ENCODE measurements at places on chromosomes 5 and 9.

GRCh38 chr5:143186623-143187022 lies 216.9 kb downstream of the NR3C1 start:
- no peak for DNase-seq

- DNase-seq: no peak
Measured at GRCh38 chr9:78552802-78553201, 255.9 kb downstream of the PSAT1 start.

GRCh38 chr5:73859696-73860095 lies 233.7 kb downstream of the ARHGEF28 start:
- DNase-seq: no peak

DNA sequence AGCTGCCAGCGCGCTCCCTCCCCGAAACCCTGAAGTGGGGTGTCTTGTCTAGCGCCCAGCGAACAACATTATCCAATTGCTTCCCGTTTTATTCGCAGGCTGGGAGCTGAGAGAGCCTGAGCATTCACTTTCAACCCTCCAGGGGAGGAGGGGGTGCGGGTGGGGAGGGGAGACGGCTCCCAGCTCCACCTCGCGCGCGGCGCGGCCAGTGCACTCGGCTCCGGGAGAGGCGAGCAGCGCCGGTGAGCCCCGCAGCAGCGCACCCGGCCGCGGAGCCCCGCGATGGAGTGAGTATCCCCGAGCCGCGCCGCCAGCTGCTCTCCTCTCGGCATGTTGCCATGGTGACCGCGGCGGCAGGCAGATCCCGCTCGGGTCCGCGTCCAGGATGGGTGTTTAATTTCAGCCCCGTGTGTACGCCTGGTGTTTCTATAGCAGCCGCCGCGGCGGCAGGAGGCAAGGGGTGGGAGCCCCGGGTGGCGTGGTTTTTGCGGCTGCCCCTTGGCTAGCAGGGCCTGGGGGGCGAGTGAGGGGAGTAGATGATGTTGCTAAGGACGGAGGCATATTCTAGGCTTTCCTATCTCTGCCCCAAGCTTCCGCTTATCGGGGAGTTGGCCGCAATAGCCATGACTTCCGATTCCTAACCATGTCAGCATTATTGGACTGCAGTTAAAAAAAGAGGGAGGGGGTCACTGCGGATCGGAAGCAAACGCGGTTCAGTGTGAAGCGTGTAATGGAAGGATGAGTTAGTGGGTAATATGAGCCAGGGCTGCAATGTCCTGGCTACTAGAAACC lies 139.2 kb upstream of the PALM2AKAP2 start:
- DNase-seq: no peak

GRCh38 chr5:130286971-130287370 lies 382.7 kb downstream of the CHSY3 start:
- DNase-seq: no peak

GRCh38 chr9:94084314-94084713 lies at the start of gene PTPDC1:
Gene PTPDC1, plus strand, starts transcription at chr9:94084464. Its CDS starts 67 bp downstream, at chr9:94084531.
- no peak for DNase-seq

- no peak for DNase-seq
Measured at GRCh38 chr5:145056800-145057199, 778.3 kb downstream of the PRELID2 start.

GRCh38 chr9:113600871-113601614 lies 137.5 kb downstream of the RGS3 start:
- DNase-seq: no peak

DNA sequence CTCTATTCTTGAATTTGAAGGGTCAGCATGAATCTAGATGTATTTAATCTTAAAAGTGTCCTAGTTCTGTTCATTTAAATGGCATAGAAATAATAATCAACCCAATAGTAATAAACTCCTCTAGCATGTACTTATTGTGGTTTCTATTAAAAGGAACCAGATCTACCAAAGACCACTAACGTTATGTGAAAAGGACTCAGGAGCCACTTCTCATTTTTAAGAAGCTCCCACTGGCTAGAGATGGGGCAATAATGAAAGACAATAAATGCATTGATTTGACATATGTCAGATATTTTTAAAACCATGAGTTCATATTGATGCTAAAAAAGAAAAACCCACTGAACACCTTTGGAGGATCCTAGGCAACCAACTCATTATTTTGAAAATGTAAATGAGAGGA lies 191.9 kb downstream of the ATP10B start:
- DNase-seq: no peak

- no peak for DNase-seq
Measured at GRCh38 chr9:133930046-133930681, 62.0 kb downstream of the VAV2 start.

- no peak for DNase-seq
Measured at GRCh38 chr5:145778144-145778900, 56.8 kb downstream of the PRELID2 start.

- no peak for DNase-seq
Measured at GRCh38 chr5:135578685-135579341, at the start of gene CXCL14. Gene CXCL14, minus strand, starts transcription at chr5:135578991. Its CDS starts 213 bp downstream, at chr5:135578778.

GRCh38 chr9:124285903-124286291 lies 28.1 kb downstream of the NEK6 start:
- peak; percentile 67 for DNase-seq

DNA sequence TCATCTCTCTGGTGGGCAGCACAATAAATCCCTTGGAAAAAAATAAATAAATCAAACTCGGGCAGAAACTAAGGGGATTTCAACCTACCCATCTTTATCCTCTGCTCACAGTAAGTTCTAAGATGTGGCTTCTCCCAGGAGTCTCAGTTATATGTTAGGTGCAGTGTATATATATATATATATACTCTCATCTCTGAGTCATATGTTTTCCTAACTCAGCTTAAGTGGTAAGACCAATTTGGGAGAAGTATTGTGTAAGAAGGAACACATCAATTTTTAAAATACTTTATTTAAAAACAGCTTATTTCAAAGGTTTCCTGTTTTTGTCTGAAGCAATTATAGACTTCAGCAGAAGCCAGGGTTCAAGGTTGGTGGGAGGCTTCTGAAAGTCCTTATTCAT lies 20.3 kb upstream of the OSMR start:
- no peak for DNase-seq

- no peak for DNase-seq
Measured at GRCh38 chr5:173778152-173778782, 109.9 kb upstream of the CPEB4 start.

GRCh38 chr5:121630402-121630801 lies 221.3 kb upstream of the FTMT start:
- DNase-seq: no peak

- DNase-seq: no peak
Measured at GRCh38 chr9:97415146-97415545, 3.2 kb downstream of the TDRD7 start.

GRCh38 chr5:137607771-137608170 lies 108.6 kb upstream of the SPOCK1 start:
- DNase-seq: no peak

DNA sequence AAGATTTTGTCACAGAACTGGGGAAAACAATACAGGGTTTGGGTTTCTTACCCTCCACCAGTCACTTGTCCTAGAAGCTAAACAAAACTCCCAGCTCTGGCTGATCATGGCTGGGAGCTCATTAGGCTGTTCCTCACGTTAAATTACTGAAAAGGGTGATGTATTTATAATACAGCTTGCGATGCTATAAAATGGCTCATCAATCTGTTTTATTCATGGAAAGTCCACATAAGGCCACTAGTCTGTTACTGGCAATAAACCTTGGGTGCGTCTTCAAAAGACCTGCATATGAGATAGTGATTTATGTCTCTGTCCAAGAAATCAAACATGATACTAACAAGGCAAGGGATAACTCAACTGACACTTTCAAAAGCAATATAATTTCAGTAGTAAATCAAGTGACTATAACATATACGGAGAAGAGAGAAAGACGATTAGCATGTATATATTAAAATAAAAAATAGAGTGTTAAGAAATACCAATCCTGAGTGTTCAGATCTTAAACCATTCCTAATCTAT lies 219.0 kb downstream of the BNC2 start:
- no peak for DNase-seq

GRCh38 chr5:121053055-121053985 lies 589.2 kb downstream of the PRR16 start:
- DNase-seq: no peak

DNA sequence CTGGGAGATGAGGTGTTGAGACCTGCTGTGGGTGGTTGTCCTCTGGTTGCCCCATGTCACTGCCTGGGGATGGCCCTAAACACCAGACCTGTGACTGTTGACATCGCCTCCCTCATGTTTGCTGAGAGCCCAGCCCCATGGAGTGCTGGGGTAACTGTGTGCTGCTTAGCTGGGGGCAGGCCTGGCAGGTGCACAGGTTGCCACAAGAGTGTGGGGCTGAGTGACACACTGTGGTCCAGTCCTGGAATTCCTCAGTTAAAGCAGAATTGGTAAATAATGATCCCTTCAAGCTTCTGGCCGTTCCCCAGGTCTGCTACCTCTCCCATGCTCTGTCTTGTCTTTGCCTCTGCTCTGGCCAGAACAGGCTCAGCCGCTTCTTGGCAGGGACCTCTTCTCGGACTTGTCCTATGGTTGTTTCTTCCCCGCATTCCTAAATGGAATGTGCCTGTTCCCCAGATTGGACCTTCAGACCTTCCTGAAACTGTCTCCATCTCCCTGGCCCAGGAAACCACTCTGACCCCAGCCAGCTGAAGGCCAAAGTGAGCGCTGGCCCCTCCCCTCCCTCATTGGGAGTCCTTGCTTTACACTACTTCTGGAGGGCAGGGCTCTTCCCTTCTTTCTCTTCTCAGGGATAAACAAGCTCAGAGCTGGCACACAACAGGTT lies 61.2 kb upstream of the PITX1 start:
- no peak for DNase-seq

GRCh38 chr9:95133325-95133705 lies 184.2 kb downstream of the FANCC start:
- no peak for DNase-seq

GRCh38 chr9:120755810-120756434 lies 37.3 kb downstream of the FBXW2 start:
- DNase-seq: no peak

DNA sequence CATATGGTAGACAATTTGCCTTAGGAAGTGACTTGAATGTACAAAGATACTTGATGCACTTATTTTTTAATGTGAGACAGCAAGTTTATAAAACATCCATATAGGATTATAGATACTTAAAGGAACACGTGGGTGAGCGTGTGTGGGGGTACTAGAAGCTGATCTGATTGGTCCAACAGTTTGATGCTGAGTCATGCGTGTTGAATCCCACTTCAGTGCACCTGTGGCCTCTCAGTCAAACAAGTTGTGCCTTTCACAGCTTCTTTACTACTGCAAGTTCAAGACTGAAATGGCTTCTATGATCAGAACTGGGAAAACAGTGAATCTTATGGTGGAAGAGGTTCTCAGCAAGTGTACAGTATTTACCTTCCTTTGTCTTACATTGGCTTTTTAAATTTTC lies 98.9 kb downstream of the MAP1B start:
- DNase-seq: no peak

DNA sequence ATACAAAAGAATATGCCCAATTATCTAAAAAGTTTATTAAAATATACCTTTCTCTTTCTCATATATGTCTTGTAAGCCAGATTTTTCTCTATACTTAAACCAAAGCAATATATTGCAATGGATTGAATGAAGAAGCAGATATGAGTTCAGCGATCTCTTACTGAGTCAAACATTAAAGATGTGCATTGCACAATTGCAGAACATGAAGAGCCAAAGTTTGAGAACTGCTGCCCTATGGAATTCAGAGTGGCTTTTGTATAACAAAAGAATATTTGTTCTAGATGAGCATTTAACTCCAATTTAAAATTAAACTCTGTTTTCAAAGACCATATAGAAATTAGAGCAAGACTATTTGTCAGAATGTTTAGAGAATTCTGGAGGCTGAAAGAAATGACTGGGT lies 519.0 kb upstream of the DAB2 start:
- DNase-seq: no peak

DNA sequence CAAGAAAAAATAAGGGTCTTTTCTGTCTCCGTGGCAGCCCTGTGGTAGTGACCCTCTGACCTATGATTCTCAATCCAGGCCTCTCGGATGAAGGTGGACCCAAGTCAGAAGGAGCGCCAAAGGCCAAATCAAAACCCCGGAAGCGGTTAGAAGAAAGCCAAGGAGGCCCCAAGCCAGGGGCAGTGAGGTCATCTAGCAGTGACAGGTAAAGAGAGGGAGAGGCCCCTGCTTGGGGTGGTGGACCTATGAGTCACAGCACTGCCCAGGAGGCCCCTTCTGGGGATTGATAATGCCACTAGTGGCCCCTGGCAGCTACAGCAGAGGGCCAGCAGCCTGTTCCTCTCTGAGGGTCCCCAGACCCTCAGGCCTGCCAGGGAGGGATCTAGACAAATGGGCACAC lies 6.4 kb upstream of the SLC2A8 start:
- DNase-seq: no peak

GRCh38 chr5:40475561-40475960 lies 204.2 kb upstream of the PTGER4 start:
- no peak for DNase-seq

DNA sequence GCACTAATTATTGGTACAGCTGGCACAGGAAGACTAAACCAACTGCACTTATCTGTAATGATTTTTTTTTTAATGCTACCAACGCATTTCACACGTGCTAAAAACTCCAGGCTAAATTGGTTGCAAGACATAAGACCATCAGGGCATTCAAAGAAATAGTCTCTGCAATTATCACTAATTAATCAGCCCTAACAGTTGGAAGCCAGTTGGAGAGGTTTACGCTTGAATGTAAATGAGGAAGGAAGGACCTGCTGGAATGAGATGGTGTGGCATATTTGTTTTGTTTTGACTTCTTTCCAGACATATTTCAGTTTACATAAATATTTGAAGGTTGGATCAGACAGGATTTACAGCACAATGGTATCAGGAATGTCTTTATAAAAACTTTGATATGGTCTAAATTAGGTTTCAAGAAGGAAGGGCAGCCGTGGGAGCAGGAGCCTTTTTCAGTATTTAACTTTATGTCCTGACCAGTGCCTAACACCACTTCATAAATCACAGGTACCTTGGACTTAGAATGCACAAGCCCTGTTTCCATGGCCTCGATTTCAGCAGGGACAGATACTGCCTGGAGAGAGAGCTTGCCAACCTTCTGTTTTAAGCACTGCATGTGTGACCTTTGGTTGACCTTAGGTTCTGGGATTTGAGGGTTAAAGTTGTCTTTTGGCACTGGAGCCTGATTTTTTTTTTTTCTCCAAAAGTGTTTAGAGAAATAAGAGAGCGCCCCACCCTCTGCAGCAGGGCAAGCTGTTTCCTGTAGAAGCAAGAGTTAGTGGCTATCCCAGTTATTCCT lies 199.8 kb upstream of the MAP3K1 start:
- no peak for DNase-seq

Measured in stimulated activated CD8-positive, alpha-beta memory T cell treated with anti-CD3 and anti-CD28 coated beads, Interleukin-7, amount 100 ng/mL, for 48 hours (primary cell).